ENCODE measurements at places on chromosomes 6 and 20. TPM values are rescaled to one million over a fixed set of nuclear protein-coding genes. Genes with fewer than 3 reads are reported as not detected.

Gene VARS1
- 204 TPM for total RNA-seq

Gene EPPIN
- total RNA-seq: not detected

Gene DNAJC5
- total RNA-seq: 57.9 TPM

Gene SLC22A1
- 2.2 TPM for total RNA-seq

Gene PRSS35
- total RNA-seq: 26.6 TPM

Gene SCGN
- 1.2 TPM for total RNA-seq

DNA sequence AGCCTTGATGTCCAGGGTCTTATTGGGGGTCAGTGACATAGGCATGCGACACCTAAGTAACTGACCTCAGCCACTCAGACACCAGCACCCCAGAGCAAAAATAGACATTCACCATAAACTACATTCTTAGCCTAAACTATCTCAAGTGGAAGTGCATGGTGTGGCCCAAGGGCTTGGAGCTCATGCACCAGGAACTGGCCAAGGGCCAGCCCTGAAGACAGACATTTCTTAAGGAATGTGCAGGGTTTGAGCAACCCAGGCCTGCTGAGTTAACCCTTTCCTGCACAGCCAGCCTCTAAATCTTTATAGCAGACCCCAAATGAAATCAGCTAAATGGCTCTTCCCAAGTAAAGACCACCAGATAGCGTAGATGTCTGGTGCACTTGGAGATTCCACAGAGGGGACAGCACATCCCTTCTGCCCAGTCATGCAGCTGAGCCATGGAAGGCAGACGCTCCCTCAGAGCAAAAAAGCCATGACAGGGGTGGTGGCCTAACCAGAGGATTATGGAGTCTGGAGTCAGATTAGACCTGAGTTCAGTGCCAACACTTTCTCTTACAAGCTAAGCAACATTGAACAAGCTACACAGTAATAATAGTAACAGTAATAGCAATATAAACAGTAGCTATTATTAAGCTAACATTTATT lies 222.6 kb downstream of the ZMYND8 start:
- no peak for DNase-seq

DNA sequence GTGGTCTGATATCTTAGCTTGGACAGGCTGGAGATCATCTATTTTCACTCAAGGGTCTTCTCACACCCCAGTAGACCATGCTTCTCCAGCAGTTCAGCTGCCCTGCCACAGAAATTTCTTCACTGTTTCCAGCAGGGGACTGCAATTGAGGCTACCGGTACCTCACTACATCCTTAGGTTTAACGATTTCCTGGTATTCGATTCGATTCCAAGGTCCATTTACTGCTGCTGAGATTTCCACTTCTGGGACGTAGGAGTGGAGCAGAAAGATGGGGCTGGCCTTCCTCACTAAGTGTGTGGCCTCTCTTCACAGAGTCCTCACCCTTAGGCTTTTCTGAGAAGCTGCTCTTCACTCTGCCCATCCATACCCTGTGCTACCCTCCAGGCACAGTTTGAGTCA lies 6.2 kb downstream of the VPS16 start:
- no peak for DNase-seq

- no peak for DNase-seq
Measured at GRCh38 chr6:75791881-75792280, 42.8 kb downstream of the MYO6 start.

GRCh38 chr20:34006619-34007018 lies 12.9 kb downstream of the RALY start:
- no peak for DNase-seq

DNA sequence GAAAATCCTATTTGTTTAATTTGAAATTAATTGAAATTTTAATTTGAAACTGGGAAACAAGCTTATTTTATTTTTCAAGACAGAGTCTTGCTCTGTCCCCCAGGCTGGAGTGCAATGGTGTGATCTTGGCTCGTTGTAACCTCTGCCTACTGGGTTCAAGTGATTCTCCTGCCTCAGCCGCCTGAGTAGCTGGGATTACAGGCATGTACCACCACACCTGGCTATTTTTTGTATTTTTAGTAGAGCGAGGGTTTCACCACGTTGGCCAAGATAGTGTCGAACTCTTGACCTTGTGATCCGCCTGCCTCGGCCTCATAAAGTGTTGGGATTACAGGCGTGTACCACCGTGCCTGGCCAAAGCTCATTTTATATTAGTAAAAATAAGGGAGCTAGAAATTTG lies 4.2 kb downstream of the SRSF3 start:
- no peak for DNase-seq

- no peak for DNase-seq
Measured at GRCh38 chr20:63042448-63043071, 35.8 kb upstream of the BHLHE23 start.

DNA sequence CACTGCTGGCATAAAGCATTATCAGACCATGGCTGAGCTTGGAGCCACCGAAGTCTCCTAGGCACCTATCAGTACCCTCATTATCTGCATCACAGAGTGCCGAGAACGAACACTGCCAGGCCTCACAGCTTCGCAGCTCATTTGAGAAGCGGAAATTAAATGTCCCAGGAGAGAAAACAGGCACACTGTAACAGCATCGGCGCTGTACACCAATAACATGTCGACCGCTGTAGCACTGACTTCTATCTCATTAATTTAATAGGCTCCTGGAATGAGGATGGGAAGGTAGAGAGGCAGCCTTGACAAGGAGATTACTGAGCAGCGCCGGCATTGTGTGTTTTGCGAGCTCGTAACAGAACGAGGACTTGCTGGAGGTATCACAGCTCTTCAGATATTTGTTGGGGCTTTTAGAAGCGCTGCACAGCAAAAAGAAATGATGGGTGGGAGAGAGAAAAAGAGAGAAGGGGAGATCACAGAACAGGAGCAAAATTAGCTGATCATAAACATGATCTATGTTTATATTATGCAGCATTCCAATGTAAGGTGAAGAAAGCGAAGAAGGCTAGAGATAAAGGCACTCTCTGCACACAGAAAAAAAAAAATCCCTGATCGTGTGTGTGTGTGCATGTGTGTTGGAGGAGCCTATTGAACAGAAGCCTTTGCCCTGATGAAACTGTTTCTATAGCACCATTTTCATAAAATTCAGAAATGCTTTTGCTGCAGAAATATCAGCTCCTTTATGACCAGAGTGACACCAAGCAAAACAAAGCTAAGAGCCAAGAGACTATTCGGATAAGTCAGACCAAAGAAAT lies 29.2 kb downstream of the ID4 start:
- DNase-seq: peak; percentile 31

GRCh38 chr20:38882600-38882999 lies 43.6 kb upstream of the FAM83D start:
- DNase-seq: no peak

DNA sequence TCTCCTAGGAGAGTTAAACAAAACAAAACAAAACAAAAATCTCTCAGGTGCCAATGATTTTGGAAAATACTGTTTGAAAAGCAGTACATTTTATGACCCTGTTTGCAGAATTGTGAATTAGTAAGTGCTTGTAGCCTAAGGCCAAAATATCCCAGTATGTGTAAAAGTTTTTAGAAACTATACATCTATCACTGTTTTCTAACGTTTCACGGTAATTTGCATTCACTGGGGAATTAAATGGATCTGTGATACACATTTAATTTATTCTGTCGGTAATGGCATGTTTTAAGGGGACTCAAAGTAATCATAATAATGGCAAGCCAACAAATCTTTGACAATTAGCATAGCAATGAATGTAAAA lies 95.6 kb upstream of the FAM184A start:
- DNase-seq: no peak

- no peak for DNase-seq
Measured at GRCh38 chr6:46129291-46129628, 529 bp upstream of the ENPP4 start.

DNA sequence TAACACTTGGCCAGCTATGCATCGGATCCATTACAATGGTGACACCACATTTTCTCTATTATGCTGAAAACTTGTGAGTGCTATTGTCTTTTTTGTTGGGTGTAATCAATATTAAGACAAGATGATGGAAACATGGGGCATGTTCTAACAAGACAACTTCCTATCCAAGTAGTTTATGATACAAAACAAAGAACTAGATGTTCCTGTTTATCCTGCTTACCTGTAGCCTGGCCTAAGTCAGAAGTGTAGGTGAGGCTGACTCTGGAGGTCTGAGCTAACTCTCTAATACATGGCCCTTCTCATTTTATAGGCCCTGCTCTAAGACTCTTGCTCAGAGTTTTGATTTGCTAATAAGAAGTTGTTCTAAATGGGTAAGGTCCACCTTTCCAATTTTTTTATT lies 242.4 kb upstream of the STXBP5 start:
- no peak for DNase-seq

GRCh38 chr6:167095888-167096287 lies 27.0 kb upstream of the CCR6 start:
- DNase-seq: no peak

- no peak for DNase-seq
Measured at GRCh38 chr6:29742127-29742526, 18.9 kb downstream of the HLA-F start.

- no peak for DNase-seq
Measured at GRCh38 chr6:37785663-37786270, 33.8 kb upstream of the ZFAND3 start.

GRCh38 chr20:42678895-42679294 lies 510.8 kb downstream of the PTPRT start:
- no peak for DNase-seq

GRCh38 chr6:15335916-15336315 lies 90.0 kb downstream of the JARID2 start:
- DNase-seq: no peak
